ENCODE measurements at places on chromosomes 5 and 9.
A peak's percentile ranks its signal among the peaks of the same experiment; 100 is the strongest.

GRCh38 chr5:11385901-11386293, 518.3 kb downstream of the CTNND2 start:
- peak; percentile 47 for DNase-seq

GRCh38 chr5:113612060-113612496, 98.6 kb downstream of the YTHDC2 start:
- no peak for DNase-seq

- no peak for DNase-seq
These were observed 443.8 kb downstream of the ZSWIM6 start for GRCh38 chr5:61775901-61776300.

DNA sequence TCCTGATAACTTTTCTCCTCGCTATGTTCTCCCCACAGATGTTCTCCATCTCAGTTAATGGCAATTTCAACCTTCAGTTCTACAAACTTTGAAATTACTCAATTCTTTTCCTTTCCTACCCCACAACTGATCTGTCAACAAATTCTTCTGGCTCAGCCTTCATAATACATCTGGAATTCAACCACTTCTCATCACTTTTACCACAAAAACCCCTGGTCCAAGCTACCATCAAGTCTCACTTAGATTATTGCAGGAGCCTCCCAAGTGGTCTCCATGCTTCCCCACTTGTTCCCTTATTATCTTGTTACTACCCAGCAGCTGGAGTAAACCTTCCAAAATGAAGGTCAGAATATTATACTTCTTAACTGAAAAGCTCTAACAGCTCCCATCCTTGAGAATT, 110.1 kb downstream of the FBN2 start:
- DNase-seq = no peak

DNA sequence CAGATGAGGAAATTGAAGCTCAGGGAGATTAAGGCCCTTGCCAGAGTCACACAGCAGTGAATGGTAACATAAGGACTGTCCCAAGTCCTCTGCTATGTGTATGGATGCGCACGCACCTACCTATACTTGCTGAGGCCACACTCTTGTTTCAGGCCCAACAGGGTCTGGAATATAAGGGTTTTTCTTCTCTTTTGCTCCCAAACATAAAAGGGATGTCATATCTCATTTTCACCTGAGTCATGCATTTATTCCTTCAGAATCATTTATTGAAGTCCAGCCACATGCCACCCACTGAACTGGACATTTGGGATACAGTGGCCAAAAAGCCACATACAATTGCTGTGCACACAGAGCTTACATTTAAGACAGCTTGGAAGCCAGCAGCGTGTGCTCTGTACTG, 92.0 kb downstream of the SH3TC2 start:
- no peak for DNase-seq

- no peak for DNase-seq
These were observed 17.5 kb upstream of the TEX10 start for GRCh38 chr9:100370064-100370723.

DNA sequence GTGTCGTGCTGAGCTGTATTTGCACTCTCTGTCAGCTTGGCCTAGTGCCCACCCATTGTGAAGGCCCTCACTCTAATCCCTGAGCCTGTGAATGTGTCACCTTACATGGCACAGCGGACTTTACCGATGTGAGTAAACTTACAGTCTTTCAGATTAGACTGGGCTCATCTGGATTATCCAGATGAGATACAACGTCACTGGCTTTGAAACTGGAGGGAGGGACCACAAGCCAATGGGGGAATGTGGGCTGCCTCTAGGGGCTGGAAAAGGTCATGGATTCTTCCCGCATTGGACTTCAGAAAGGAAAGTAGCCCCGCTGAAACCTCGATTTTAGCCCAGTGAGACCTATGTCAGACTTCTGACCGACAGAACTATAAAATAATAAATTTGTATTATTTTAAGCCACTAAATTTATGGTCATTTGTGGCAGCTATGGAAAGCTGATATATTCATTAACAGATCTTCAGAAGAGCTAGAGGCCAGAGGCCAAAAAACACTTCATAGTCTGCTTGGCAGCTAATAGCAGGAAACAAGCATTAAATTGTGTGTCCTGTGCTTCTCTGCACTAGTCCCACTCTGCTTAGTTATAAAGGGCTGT, 139.0 kb upstream of the GAS1 start:
- DNase-seq = no peak

- DNase-seq = no peak
These were observed 1.0 kb downstream of the FAM221B start for GRCh38 chr9:35827486-35827885.

GRCh38 chr9:87729246-87729645, 3.3 kb downstream of the CTSL start:
- no peak for DNase-seq

- peak; percentile 83 for DNase-seq
These were observed at the start of gene FRMD3 for GRCh38 chr9:83538172-83538889. Gene FRMD3, minus strand, starts transcription at chr9:83538401. Its CDS starts 170 bp downstream, at chr9:83538231.

DNA sequence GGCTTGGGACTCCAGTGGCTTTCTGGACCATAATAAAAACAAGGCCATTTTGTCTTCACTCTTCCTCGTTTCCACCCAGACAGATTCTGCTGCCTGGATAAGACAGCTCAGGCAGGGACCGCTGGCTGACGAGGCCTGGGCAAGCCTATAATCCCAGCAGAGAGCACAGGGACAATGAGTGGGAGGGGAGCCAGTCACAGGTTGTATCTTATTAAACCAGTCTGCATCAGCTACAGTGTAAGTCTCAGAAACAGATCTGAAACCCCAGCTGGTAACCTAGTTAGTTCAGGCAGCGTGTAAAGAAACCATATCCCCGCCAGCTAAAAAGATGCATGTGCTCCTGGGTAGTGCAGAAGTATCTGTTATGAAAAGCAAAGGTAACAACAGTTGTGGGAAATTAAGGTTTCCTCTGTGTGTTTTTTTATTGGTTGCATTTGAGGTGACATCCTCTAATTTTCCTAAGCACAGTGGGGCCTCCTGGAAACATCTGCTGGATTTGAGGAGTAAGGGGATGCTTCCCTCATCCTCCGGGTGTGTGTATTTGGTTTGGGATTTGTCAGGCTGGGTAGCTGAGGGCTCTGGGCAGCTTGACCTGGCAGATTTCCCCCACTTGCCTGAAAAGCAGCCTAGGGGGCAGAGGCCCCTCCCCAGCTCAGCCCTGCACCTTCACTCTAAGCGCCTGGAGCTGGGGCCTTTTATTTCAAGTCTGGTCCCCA, 15.2 kb upstream of the TAL2 start:
- no peak for DNase-seq

GRCh38 chr5:56329652-56330051, 96.5 kb upstream of the ANKRD55 start:
- no peak for DNase-seq

GRCh38 chr9:31304576-31304975, 1079.9 kb upstream of the ACO1 start:
- no peak for DNase-seq

- no peak for DNase-seq
These were observed 32.1 kb downstream of the LCP2 start for GRCh38 chr5:170265522-170265921.

DNA sequence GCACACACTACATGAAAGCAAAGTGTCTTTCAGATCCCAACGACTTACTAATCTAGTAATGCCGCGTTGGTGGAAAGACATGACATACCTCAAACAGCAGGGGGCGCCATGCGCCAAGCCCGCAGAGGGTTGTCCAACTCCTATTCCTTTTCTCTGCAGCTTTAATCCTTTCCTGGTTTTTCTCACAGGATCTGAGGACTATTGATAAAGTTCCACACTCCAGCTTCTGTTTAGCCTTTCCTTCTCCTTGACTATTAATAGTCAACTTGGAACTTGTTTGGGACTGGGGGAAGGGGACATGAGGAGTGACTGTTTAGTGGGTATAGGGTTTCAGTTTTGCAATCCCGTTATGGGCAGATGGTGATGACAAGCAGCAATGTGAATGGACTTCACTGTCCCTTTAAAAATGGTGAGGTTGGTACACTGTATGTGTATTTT, 62.9 kb downstream of the OTULIN start:
- peak; percentile 82 for DNase-seq

DNA sequence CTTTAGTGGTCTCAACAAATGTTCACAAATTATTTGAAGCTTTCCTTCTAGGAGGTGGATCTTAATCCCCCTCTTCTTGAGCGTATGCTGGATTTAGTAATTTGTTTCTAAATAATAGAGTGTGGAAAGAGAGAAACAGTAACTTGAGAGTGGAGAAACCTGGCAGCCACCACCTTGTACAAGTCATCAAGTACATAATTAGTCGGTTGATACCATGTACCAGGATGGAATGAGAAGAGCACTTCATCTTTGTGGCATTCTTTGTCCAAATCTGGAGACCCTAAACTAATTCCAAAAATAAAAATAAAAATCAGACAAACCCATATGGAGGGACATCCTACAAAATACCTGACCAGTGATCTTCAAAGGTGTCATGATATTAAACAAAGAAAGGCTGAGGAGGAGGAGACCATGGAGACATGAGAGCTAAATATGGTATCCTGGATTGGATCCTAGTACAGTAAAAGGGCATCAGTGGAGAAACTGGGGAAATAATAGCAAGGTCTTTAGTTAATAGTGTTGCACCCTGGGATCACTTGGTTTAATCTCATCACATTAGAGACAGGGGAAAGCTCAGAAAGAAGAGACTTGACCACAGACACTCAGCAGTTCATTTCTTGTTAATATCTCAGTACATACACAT, 147.9 kb downstream of the ASTN2 start:
- DNase-seq = no peak

DNA sequence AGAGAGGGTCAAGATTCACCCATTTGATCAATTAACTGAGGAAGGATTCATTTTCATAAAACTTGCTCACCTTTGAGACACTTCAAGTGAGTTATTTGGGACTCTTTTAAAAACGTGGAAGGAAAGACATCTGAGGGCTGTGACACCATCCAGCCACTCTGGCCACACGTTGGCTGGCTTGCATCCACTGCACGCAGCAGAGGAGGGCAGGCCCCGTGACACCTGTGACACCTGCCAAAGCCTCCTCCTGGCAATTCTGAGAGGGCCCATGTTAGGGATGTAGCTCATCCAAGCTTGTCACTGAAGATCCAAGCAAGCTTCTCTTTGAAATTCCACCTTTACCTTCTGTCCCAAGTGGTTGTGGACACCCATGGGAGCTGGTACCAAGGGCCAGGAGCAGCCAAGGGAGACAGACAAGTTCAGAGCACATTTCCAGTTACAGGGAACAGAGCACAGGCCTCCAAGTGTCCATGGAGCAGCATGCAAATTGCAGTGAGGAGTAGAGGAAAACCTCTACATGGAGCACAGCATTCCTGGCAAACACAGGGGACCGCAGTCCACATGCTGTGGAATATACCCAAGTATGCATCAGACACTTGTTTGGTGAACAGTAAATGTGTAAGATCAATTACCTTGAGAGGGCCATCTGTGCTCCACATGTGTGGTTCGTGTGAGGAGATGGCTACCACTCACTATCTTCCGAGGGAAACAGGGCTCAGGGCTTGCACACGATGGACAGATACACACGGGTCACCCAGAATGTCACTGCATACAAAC, 4.8 kb downstream of the PRSS3 start:
- DNase-seq = no peak

- no peak for DNase-seq
These were observed 80.0 kb downstream of the MAN2A1 start for GRCh38 chr5:109769597-109770291.

DNA sequence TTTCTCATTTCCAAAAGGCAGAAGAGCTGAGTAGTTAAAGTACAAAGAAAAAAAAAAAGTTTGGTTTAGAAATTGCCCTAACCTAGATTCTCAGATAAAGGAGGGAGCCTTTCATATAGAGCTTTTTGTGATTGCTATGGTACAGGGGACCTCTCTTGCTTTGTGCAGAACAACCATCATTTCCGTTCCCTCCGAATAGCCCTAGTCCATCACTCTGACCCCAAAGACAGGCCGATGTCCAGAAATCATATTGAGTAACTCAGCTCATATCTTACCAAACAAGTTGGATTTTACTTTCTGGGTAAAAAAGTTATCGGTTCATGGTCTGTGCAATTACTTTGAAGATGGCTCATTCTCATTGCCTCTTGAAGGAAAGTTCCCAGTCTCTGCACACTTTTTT, 36.7 kb upstream of the COL15A1 start:
- DNase-seq = no peak

DNA sequence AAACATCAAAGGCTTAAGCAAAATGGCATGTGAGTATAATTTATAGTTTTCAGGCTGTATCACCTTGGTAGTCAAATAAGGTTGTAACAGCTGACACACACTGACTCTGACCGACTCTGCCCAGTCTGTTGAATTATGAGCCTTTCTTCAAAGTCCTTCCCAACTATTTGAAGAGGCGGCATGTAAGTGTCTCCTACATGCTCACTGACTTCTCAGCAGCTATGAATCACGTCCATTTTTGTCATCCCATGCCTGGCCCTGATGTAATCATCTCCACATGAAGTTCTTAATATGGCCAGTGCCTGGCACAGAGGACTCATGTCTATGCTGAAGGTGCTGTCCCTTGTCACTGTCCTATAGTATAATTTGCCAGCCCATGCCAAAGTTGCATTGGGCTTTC, 5.1 kb upstream of the PTBP3 start:
- DNase-seq = no peak

DNA sequence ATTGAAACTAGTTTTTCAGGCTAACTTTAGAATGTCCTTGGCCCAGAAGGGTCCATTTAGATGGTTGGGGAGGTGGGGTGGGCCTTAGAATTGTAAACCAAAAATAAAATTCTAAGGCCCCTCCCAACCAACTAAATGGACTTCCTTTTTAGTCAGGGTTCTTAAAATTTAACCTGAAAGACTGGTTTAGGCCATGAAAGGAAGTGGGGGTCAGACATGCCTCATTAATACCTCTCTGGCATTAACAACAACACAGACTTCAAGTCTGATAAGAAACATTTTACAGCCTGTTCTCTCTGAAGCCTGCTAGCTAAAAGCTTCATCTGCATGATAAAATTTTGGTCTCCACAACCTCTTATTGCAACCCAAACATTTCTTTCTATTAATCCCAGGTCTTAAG, 65.5 kb upstream of the TNC start:
- DNase-seq = no peak

DNA sequence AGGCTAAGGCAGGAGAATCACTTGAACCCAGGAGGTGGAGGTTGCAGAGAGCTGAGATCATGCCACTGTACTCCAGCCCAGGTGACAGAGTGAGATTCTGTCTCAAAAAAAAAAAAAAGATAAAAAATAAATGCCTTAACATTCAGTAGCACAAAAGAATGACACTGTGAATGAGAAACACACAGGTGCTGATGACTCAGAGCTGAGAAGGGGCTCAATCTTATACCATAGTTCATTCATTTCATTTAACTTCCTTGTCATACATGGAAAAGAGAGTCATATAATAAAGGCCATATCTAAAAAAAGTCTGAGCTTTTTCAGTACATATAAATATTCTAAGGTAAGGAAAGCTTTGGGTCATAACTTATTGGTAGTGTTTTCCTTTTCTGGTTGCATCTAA, 40.6 kb downstream of the WWC1 start:
- no peak for DNase-seq

DNA sequence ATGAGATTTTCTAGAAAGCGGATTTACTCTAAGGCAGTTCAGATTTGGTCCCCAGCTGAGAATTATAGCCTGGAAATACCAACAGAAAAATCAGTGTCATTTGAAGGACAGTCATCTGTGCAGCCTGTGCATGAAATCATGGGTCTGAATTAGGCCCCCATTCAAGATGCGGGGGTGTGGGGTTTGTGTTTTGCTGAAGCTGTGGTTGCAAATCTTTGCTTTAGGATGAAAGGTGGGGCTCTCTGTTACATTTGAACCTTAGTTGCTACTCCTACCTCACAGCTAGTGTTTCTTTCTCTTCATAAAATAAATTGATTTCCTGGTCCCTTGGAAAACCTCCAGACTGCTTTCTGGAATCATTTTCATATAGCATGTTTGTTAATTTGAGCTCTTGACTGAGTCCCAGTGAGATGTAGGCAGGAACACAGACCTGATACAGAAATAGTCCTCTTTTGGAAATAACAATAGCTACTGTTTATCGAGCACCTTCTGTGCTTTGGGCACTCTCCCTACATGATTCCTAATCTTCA, 4.8 kb upstream of the ABL1 start:
- no peak for DNase-seq
